ENCODE measurements at places on chromosomes 6 and 20. TPM values are rescaled to one million over a fixed set of nuclear protein-coding genes. Genes with fewer than 3 reads are reported as not detected.

TBC1D32 gene
- 4.4 TPM for total RNA-seq

GABRR1 gene
- not detected for total RNA-seq

CDSN gene
- total RNA-seq = not detected

GRCh38 chr20:1301031-1301529 lies 27.9 kb downstream of the SDCBP2 start:
- peaks cover 10% of the 10 kb centered on the region for H3K36me3 ChIP-seq
- H3K4me1 ChIP-seq = peaks cover 13% of the 10 kb centered on the region
- no peaks in the 10 kb centered on the region for H3K27me3 ChIP-seq
- H3K27ac ChIP-seq = peak overlapping the region; percentile 85

DNA sequence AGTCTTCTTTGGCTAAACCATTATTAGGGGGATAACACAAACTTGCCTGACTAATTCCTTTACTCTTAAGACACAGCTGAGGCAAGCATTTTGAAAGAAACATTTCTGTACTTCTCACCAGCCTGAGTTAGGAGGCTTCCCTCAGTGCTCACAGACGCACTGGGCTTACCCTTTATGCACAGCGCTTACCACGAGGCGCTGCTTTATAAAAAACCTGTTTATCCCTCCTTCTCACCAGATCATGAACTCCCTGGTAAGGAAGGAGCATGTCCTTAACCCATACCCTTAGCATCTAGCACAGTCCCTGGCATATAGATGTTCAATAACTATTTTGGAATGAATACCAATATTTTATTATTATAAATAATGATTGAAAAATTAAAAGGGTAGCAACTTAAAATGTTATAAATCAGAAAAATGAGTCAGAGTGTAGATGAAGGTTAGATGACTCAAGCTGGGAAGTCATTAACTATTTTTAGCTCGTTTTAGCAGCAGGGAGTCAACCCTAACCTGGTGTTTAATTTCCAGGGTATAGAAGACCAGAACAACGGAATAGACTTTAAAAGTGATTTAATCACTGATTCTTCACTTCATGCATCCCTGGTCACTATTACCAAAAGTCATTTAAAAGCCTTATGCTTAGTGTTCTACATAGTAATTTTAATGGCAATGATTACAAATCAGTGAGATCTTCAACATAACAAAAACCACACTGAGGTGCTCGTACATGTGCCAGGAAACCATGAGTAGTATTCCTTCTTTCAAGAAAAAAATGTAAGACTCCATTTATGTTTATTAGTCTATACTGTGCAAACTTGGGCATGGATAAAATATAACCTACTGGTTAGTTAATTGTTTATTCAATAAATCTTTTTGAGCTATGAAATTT lies 4.1 kb upstream of the TPD52L1 start:
- no peaks in the 10 kb centered on the region for H3K27me3 ChIP-seq
- no peaks in the 10 kb centered on the region for H3K36me3 ChIP-seq
- DNase-seq = peak; percentile 61

DNA sequence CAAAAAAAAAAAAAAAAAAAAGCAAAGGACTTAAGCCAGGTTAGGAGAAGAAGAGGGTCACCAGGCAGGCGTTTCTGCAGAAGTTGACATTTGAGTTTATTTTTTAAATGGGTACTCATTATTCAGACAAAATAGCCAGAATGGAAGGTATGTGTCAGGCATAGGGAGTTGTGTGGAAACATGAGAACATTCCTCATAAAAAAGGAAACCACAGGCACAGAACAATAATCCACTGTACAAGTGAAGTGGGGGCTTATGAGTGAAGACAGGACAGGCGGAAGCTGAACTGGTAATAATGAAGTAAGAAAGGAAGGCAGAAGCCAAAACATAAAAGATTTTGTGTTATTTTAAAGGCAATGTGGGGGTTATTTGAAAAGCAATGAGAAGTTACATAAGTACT lies 104.6 kb downstream of the EPB41L2 start:
- no peak for DNase-seq
- peaks cover 1% of the 10 kb centered on the region for H3K27me3 ChIP-seq
- peaks cover 17% of the 10 kb centered on the region for H3K36me3 ChIP-seq
- peaks cover 10% of the 10 kb centered on the region for H3K4me1 ChIP-seq
- no peak overlapping the region for H3K27ac ChIP-seq

- peaks cover 21% of the 10 kb centered on the region for H3K27me3 ChIP-seq
- no peaks in the 10 kb centered on the region for H3K4me1 ChIP-seq
- DNase-seq = no peak
- no peak within 1 kb of the TSS for H3K27ac ChIP-seq
- H3K36me3 ChIP-seq = no peaks in the 10 kb centered on the region
Measured at GRCh38 chr6:133241086-133241900, at the start of gene EYA4. Gene EYA4 (plus strand): TSS chr6:133241357. CDS start chr6:133274781, 33,424 bp downstream.

GRCh38 chr6:7914311-7914710 lies 3.7 kb upstream of the TXNDC5 start:
- peaks cover 2% of the 10 kb centered on the region for H3K4me1 ChIP-seq
- H3K4me3 ChIP-seq = no peak overlapping the region
- DNase-seq = no peak

- H3K4me3 ChIP-seq = no peak overlapping the region
- peak; percentile 69 for DNase-seq
- no peaks in the 10 kb centered on the region for H3K27me3 ChIP-seq
- H3K4me1 ChIP-seq = peaks cover 26% of the 10 kb centered on the region
Measured at GRCh38 chr6:136643850-136644596, 93.8 kb upstream of the MAP7 start.

DNA sequence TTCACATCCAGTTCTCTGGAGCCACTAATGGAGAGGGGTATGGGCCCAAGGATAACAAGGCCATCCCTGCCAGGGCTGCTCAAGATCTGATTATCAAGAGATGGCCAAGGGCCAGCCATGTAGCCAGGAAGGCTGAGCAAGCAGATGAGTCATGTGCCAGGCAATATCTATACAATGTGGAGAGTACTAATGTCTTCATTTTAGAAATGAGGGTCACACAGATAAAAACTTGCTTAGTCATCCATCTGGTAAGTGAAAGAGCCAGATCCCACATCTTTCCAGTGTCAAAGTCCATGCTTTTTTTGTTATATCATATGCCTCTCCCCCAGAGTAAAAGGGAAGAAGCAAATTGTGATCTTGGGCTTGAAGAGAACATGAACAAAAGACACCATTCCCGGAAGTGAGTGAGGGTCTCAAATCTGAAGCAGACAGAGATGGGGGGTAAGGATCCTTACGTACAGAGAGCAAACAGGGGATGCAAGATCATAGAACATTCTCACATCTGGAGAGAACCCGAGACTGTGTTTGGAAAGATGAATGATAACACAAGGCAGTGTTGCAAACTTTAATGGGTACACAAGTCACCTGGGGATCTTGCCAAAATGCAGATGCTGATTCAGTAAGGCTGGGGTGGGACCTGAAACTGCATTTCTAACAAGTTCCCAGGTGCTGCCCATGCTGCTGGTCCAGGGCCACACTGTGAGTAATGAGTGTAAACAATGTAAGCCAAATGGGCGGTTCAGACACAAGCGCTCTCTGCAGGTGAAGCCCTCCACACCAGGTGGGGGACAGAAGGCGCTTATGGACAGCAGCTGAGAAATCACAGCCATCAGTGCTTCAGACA lies 20.0 kb upstream of the GSTA3 start:
- H3K4me3 ChIP-seq = peak overlapping the region; percentile 75
- no peaks in the 10 kb centered on the region for H3K27me3 ChIP-seq
- H3K4me1 ChIP-seq = peaks cover 44% of the 10 kb centered on the region
- DNase-seq = peak; percentile 93

GRCh38 chr6:111750153-111750552 lies 123.1 kb downstream of the FYN start:
- H3K36me3 ChIP-seq = 0 out of 2 replicates have a peak, but pooled peaks cover 6% of the 10 kb centered on the region
- no peak overlapping the region for H3K27ac ChIP-seq
- DNase-seq = no peak
- H3K27me3 ChIP-seq = no peaks in the 10 kb centered on the region
- H3K4me3 ChIP-seq = no peak overlapping the region

- no peaks in the 10 kb centered on the region for H3K36me3 ChIP-seq
- H3K27me3 ChIP-seq = no peaks in the 10 kb centered on the region
- H3K4me3 ChIP-seq = peak overlapping the region; percentile 67
- peaks cover 53% of the 10 kb centered on the region for H3K4me1 ChIP-seq
Measured at GRCh38 chr20:34220561-34220960, 20.7 kb upstream of the ASIP start.

DNA sequence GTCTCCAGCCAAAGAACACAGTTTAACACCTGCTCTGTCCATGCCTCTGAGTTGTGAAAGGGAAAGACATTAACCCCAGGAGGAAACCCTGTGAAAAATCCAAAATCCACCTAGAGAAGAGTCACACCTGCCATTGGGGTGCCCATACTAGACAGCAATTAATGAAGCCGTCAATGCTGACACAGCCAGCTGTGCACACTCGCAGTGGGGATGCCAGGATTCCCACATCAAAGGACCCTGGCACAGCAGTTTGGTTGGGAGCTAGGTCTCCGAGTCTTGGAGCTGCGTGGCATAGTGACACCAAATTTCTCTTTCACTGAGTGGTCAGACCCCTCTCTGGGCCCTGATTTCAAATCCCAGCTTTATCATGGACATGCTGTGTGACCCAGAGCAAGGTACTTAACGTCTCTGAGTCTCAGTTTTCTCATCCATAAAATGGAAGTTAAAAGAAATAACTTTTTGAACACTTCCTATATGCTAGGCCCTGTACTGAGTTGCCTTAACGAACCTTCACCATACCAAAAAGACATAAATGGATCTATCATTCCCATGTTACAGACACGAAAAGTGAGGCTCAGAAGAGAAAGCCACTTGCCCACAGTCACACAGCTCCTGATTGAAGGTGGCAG lies 30.8 kb downstream of the BPIFB1 start:
- no peaks in the 10 kb centered on the region for H3K36me3 ChIP-seq
- H3K27ac ChIP-seq = no peak overlapping the region
- no peak for DNase-seq
- peaks cover 52% of the 10 kb centered on the region for H3K27me3 ChIP-seq
- H3K4me3 ChIP-seq = no peak overlapping the region
- no peaks in the 10 kb centered on the region for H3K4me1 ChIP-seq

DNA sequence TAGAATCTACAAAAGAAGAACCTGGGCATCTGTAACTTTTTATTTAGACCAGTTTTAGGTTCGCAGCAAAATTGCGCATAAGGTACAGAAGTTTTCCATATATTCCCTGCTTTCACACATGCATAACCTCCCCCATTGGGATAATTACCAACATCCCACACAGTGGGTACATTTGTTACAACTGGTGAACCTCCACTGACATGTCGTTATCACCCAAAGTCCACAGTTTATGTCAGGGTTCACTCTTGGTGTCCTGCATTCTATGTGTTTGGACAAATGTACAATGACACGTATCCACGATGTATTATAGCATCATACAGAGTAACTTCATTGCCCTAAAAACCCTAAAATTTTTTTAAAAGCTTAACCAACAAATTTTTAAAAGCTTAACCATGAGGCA lies 109.7 kb downstream of the SMLR1 start:
- no peaks in the 10 kb centered on the region for H3K36me3 ChIP-seq
- DNase-seq = no peak
- H3K4me1 ChIP-seq = peaks cover 41% of the 10 kb centered on the region
- H3K27ac ChIP-seq = no peak overlapping the region
- no peak overlapping the region for H3K4me3 ChIP-seq

DNA sequence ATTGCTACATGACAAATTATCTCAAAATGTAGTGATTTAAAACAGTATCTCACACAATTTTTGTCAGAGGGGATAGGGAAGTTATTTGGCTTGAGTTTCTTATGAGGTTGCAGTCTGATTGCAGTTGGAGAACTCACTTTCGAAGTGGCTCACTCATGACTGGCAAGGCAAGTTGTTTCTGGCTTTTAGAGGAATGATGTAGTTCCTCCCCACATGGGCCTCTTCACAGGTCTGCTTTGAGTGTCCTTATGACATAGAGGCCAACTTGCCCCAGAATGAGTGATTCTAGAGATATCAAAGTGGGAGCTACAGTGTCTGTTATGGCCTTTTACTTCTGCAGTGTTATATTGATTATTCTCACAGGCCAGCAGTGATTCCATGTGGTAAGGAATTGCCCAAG lies 6.1 kb downstream of the DOP1A start:
- no peaks in the 10 kb centered on the region for H3K27me3 ChIP-seq
- peaks cover 27% of the 10 kb centered on the region for H3K4me1 ChIP-seq
- H3K36me3 ChIP-seq = peaks cover 11% of the 10 kb centered on the region
- H3K4me3 ChIP-seq = no peak overlapping the region
- no peak for DNase-seq

DNA sequence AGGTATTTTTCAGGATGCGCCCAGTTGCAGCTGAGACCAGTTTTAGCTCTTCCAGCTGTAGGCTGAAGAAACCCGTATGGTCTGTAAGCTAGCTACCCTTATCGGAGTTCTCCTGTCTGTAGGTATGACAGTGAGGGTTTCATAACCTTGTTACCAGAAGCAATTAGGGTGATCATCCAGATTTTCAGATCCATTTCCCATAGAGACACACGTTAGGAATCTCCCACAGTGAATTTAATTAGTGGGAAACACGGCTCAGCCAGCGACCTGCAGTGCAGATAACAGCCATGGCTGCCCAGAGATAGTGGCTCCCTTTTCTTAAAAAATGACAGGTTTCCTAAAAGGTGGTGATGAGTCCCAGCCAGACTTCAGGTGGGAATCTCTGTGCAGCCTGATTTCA lies 111.1 kb downstream of the BTBD3 start:
- H3K4me1 ChIP-seq = no peaks in the 10 kb centered on the region
- H3K27me3 ChIP-seq = no peaks in the 10 kb centered on the region
- DNase-seq = no peak
- H3K27ac ChIP-seq = no peak overlapping the region
- no peaks in the 10 kb centered on the region for H3K36me3 ChIP-seq

- DNase-seq = peak; percentile 82
- H3K36me3 ChIP-seq = peaks cover 16% of the 10 kb centered on the region
- peak overlapping the region; percentile 94 for H3K27ac ChIP-seq
- H3K4me1 ChIP-seq = peaks cover 33% of the 10 kb centered on the region
Measured at GRCh38 chr20:51695574-51696303, 72.5 kb downstream of the ATP9A start.

DNA sequence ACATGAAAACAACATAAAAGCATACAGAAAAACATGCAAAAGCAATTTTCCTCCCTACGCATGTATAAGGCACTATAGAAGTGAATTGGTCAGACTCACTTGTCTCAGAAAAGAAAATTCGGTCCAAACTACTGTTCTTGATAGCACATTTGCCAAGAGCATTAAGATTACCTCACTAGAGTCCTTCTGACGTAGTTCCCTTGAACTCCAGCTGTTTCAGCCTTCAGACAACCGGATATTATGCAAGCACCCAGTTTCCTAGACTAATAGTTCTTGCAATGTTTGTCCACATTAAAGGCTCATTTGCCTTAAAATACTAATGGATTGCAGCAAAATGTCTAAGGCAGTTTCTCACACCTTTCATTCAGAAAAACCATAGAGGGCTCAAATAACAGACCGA lies 2.5 kb upstream of the CASS4 start:
- peaks cover 38% of the 10 kb centered on the region for H3K36me3 ChIP-seq
- peaks cover 28% of the 10 kb centered on the region for H3K4me1 ChIP-seq
- no peak overlapping the region for H3K4me3 ChIP-seq
- H3K27me3 ChIP-seq = peaks cover 3% of the 10 kb centered on the region
- no peak overlapping the region for H3K27ac ChIP-seq
